ENCODE measurements at places on chromosomes 3 and 15.

- peak; percentile 43 for DNase-seq
Measured at GRCh38 chr3:72604328-72604727, 243.9 kb downstream of the SHQ1 start.

GRCh38 chr3:171760477-171760876 is 49.8 kb downstream of the PLD1 start:
- no peak for DNase-seq

DNA sequence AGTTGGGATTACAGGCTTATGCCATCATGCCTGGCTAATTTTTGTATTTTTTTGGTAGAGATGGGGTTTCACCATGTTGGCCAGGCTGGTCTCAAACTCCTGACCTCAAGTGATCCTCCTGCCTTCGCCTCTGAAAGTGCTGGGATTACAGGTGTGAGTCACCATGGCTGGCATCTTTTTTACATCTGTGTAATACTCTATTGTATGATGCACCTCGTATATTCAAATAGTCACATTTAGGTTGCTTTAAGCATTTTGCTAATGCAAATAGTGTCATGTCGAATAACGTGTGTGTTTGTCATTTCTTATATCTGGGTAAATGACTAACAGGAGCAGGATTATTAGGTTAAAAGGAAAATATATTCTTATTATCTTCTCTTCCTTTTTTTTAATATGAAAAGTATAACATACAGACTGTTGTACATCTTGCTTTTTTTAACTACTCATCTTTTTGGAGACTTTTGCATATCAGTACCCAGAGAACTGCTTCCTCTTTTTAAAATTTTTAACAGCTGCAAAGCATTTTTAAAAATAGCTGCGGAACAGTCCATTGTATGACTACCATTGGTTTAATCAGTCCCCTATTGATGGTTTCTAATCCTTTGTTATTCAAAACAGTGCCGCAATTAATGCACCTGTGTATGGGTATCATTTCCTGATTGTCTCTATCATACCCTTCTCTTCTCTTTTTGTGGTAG is 13.4 kb downstream of the SCAMP5 start:
- no peak for DNase-seq

DNA sequence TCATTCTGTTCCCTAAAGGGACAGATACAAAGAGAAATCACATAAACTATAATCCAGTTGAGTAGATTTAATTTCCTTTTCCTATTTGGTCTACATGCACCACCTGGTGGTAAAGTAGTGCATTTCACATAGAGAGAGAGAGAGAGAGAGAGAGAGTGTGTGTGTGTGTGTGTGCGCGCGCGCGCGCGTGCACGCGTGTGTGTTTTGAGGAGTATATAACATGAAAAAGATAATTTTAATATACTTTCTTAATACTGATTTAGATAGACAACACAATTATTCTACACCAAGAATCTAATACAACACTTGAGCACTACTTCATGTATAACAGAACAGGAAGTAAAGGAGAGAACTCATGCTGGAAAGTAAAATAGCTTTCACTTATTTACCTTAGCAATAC is 1.1 kb upstream of the FGF7 start:
- no peak for DNase-seq

- DNase-seq: no peak
Measured at GRCh38 chr3:171556148-171556547, 95.9 kb upstream of the TNIK start.
